ENCODE measurements at places on chromosomes 1 and 21.
A peak's percentile ranks its signal among the peaks of the same experiment; 100 is the strongest.

DNA sequence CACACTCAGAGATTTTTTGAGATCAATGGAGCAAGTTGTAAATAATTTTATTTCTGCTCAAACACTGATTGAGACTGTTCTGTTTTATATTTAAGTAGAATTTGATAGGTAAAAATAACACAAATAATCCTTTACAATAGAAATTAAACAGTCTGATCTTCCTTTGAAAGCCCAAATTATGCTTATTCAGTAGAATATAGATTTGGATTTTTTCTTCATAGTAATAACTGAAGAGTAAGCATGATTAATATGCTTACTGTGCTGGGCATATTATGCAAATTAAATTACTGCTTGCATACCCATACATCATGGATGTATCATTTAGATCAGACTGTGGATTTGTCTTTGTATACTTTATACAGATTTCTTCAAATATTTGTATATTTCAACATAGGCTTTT lies 121.4 kb downstream of the LEPR start:
- no peak for DNase-seq

DNA sequence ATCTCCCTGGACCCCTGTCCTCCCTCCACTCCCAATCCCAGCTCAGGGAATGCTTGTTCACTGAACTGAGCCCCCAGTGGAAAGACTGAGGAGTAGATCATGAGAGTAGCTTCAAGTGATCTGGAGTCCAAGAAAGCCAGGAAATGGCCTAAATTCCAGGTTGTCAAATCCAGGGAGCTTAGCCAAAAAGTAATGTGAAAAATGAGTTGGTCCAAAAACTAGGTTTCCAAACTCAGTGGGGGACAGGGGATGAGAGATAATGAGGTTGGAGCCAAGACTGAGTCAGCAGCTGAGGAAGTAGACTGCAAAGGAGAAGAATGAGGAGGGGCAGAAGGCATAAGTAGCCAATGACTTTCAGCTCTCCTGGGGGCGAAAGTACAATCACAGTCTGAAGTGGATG lies 284.1 kb upstream of the BEND5 start:
- no peak for DNase-seq

DNA sequence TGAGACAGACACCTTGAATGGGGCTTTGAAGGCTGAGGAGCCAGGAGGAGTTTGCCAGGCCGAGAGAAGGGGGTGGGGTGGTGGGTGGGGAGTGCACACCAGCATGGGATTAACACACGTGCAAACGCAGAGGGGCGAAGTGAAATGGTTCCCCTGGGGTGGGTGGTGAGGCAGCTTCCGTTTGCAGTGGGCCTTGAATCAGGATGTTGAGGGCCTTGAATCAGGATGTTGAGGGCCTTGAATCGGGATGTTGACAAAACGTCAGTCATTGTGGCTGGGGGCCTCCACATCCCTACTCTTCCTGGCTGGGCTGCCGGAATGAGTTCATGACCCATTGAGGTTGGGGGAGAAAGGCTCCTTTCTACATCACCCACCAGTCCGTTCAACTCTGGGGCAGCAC lies 16.6 kb downstream of the LDLRAP1 start:
- DNase-seq: no peak

DNA sequence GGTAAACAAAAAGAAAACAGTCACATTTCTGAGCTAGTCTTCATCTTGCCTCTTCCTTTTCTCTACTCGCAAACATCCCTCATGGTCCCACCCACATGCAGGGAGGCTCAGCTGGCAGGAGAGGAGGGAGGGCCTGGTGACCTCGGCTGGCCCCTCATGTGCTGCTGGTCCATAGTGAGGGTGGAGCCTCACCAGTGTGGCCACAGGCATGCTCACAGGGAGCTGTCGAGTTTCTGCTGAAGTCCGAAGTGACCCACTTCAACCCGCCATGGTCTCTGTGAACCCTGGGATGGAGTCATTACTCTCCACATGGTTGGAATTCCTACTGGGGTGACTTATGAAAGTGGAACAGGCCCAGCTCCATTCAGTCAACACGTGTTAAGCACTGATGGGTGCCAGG lies 253.4 kb downstream of the RHOU start:
- DNase-seq: no peak

DNA sequence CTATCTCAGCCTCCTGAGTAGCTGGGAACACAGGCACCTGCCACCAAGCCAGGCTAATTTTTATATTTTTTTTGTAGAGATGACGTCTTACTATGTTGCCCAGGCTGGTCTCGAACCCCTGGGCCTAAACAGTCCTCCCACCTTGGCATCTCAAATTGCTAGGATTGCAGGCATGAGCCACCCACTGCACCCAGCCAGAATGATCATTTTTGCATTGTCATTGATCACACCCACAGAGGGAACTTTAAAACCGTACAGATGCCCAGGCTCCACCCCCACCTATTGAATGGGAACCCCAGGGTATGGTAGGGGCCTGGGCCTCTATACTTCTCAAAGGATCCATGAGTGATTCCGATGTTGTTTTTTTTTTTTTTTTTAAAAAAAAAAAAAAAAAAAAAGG lies 36.7 kb downstream of the ETNK2 start:
- no peak for DNase-seq

DNA sequence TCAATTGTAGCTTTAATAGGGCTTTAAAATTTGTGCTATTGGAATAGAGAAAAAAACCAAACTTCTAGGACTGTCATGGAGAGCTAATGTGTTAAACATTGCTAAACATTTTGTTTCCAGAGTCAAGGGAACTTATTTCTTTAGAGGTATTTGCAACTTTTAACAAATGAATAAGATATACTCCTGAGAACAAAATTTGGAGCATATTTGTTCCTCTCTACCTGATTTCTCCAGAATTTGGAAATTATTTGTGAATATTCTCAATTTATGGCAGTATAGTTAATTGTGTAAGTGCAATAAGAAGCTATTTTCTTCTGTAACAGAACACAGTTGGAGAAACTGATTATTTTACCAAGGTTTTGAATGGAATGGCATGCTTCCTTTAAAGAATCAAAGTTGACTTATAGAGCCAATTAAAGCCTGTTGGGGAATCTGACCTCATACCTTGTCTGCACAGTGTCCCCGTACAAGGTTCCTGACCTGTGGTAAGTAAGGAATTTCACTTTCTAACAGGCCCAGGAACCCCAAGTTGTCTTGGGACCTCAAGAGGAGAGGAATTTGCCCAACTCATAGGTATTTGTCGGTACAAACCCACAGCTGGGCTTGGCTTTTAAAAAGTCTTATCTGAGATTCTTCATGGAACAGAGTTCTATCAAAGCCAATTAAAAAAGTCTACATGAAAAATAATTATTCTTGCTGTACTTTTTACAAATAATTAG lies 72.6 kb upstream of the CSF1 start:
- no peak for DNase-seq

- no peak for DNase-seq
These were observed 41.7 kb downstream of the COQ8A start for GRCh38 chr1:226981838-226982237.

DNA sequence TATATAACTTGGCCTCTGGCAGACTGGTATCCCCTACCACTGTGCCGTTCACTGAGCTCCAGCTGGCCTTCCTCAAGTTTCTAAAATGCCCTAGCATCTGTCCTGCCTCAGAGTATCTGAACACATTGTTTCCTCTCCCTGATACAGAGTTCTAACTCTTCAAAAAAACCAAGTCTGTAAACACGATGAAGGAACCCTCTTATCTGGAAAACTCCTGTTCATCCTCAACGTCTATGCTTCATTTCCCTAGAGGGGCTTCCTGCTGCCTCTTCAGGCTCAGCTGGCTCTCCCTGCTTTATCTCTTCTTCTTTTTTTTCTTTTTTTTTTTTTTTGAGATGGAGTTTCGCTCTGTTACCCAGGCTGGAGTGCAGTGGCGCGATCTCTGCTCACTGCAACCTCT lies 5.6 kb downstream of the BSDC1 start:
- no peak for DNase-seq

- DNase-seq: no peak
These were observed 84.3 kb downstream of the KCNK2 start for GRCh38 chr1:215166886-215167285.

DNA sequence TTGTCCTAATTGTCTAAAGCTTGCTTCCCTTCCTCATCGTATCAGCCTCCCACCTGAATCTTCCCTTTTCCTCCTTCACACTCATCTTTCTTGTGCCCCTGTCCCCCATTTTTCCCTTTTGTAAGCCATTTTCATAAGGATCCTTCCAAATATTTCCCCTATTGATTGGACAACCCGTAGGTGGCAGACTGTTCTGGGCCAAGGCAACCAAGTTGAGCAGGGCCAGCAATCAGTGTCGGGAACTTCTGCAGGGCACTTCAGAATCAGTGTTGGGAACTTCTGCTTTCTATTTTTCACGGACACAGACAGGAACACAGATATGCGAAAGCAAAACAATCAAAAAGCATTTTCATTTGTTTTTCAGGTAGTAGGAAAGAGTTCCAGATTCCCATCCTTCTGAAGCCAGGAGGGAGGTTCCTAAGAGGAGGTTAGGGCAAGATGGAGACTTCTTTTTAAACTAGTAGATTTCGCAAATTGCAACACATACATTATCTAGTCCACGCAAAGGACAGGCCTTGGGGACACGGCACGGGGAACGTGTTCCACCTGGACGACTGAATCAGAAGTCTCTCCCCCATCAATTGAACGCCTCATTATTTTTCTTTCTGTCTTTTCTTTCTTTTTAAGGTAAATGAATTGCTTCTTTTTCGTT lies 691 bp upstream of the MPZL1 start:
- peak; percentile 58 for DNase-seq

DNA sequence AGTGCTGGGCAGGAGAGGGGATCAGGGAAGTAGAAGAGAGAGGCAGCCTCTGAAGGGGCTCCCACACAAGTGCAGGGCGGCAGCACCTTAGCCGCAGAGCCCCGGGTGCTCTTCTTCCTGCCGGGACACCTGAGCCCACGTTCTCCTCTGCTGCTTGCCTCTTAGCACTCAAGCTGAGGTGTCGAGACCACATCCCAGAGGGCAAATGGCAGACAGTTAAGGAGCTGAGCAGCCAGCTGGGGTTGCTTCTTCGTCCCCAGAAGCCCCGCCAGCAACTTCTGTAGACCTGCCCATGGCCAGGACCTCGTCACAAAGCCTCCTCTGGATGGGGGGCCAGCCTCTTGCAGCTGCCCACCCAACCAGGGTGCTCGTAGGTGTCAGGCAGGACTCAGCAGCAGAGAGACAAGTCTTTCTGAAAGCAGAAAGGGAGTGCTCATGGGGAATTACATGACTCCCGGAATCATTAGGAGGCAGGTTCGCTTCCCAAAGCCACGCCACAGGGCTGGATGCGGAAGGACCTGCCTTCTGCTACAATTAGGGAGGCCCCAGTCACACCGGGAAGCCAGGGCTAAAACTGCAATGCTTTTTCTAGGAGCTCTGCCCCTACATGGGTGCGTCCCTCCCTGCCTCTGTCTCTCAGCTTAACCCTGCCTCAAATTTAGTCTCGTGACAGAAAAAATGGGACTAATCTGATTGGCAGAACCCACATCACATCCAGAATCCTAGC lies 141.4 kb upstream of the RAB4A start:
- no peak for DNase-seq

DNA sequence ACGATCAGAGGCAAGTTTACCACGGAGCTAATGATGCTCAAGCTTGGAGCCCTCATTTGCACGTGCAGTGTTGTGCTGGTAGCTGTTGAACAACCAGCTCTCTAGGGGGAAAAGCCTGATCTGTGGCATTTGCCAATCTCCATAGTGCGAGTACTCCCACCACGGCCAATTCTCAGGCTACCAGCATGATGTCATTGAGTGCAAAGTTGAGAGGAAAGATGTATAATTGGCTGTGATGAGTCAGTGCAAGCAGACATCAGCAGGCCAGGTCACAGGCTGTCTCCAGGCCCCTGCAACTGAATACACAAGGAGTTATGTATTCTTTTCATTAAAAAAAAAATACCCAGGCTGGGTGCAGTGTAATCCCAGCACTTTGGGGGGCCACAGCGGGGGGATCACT lies 233.1 kb upstream of the VAMP3 start:
- DNase-seq: no peak

GRCh38 chr1:152458384-152459185 lies 44.5 kb upstream of the CRNN start:
- DNase-seq: peak; percentile 73

DNA sequence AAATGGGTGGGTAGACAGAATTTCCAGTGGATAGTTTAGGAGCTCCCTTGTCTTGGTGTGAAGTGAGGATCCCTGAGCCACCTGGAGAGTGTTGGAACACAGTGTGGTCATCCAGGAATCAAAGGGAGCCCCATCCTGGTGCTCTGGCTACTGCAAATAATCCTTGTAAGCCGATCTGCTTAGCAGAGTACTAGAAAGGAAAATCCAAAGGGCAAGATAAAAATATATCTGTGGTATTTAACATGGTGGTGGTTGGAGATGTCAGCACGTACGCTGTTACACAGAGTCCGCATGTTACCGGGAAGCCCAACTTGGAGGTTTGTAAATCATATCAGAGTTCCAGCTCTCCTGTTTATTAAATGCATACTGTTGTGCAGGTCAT lies 39.0 kb downstream of the VANGL1 start:
- no peak for DNase-seq

DNA sequence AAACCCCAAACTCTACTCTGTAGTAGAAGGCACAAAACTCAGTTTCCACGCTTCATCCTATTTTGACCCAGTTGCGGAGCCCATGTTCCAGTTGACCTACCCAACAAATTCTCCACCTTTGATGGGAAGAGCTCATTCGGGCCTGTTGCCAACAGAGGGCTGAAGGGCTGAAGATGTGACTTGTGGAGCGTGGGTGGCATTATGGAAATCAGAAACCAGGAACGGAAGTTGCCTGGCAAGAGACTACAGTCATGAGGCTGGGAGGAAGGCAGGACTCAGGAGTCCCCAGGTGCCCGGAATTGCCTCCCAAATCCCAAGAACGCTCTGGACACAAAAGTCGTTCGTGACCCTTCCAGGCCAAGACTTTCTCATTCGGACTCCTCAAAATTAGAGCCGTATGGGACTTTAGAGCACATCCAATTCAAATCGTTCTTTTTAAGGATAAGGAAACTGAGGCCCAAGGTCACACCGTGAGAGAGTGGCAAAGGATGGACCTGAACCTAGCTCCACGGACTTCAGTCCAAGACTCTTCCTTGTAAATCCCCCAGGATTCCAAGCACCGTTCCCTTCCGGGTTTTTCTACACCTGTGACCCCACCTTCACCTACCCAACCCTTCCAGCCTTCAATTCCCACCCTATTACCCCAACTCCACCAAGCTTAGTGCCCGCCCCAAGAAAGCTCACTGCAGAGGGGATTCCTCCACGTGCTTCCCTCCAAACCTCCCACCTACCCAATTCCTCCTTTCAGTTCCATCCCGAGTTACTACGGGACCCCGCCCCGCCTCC lies 739 bp downstream of the SMG5 start:
- DNase-seq: peak; percentile 40

Data from putamen (tissue), 1 donor.